ENCODE measurements at places on chromosomes 7 and 10.
A peak's percentile ranks its signal among the peaks of the same experiment; 100 is the strongest.

DNA sequence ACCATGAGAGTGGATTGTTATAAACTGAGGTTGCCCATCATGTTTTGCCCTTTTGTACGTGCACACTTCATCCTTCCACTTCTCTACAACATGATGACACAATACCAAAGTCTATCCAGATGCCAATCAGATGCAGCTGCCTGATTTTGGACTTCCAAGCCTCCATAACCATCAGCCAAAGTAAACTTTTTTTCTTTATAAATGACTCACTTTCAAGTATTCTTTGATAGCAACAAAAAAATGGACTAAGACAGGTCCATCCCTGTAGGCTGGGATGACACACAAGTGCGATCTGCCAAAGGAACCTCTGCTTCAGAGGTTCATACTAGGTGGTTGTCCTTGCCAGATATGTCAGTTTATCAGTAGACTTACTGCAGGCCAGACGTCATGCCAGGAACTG, 320.2 kb upstream of the FZD1 start:
- no peak for DNase-seq

DNA sequence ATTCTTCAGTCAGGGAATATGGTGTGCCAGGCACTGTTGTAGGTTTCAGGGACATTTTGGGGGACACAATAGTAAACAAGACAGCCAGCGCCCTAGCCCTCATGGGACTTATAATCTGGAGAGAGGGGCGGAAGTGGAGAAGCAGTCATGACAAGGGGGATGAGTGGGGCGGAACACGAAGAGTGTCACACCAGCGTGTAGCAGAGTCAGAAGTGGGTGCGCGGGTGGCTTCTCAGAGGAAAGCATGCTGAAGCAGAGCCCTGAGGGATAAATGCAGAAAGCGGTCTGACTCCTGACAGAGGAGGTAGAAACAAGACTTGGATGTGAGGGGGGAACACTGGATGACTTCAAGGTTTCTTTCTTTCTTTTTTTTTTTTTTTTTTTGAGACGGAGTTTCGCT, 160.3 kb upstream of the LYZL2 start:
- no peak for DNase-seq

GRCh38 chr7:106462365-106462859, 177.6 kb upstream of the NAMPT start:
- DNase-seq: no peak

DNA sequence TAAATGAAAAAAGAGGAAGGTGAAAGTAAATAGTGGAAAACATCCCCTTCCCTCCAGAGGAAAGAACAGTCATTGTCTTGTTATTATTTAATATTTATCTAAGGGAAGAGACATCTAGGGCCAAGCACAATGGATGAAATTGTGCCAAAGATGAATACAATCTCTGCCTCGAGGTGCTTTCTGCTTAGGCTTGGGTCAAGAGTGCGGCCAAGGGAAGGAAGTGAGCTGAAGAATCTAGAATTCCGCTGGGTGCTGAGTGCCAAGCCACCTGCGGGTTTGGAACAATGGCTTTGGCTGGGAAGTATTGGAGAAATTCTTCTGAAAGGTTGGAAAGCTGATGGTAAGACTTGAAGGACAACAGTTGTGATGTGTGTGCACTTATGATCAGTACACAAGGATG, 531.3 kb upstream of the FZD8 start:
- DNase-seq: no peak

DNA sequence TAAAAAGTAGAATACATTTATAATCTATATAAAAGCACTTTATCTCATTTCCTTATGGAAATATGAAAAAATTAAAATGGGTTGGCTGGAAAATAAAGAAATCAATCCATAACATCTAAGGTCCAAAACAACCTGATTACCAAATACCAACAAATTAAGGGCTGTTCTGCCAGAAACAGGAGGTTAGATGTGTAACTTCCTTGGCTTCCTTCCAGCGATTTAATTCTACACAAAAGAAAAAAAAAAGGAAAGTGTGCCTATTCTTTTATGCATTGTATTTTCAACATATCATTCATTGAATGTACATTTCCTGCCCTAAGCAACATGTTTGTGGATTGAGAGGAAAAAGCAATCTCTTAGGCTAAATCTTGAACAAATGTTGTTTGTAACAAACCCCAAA, 36.2 kb upstream of the USP6NL start:
- no peak for DNase-seq

- no peak for DNase-seq
Measured at GRCh38 chr10:71307469-71308085, 11.5 kb upstream of the SLC29A3 start.

DNA sequence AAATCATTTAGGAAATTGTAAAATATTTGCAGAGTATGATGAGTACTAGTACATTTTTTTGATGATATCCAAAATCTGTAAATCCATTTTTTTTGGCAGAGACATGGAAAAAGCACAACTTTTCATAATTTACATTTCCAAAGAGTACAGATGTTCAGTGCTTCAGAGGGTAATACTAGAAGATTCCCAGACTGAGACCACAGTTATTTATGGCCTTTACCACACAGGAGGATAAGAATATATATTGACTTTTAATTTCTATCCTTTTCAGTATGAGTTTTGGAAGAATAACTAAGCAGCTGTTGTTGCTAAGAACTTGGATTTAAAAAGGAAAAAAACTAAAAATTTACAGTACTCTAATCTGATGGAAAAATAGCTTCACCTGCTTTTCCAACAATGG, 61.9 kb downstream of the HGF start:
- no peak for DNase-seq

- peak; percentile 22 for DNase-seq
Measured at GRCh38 chr10:59808896-59809643, 55.8 kb upstream of the MRLN start.

GRCh38 chr10:106973288-106973687, 191.2 kb downstream of the SORCS1 start:
- no peak for DNase-seq

DNA sequence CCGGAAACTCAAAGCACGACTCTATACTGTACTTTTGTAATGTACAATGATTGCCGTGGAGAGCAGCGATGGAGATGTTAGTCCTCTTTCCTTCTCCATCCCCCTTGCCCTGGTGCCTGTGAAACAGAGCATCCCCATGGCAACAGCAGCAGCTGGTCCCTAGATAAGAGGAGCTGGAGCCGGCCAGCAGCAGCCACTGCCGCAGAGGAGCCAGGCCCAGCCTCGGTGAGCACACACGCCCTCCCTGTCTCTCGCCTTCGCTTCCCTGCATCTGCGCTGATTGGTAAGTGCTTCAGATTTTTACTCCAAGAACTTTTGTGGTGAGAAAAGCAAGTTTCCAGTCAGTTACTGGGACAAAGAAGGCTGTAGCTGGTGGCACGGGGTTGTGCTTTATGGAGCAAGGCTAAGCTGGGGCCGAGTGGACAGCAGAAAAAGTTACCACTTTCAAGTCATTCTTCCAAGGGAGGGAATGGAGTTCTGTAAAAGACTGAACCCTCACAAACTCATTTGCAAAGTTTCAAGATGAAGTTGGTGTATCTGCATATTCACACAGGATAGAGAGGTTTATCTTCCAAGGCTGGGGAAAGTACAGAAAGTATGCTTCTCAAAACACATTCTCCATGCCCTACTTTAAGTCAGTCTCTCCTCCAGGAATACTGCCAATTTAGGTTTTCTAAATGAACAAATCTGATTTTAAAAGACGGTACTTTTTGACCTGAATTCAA, at the start of gene PPP1R17:
Gene PPP1R17, plus strand, starts transcription at position 192 of the 725 bp plus-strand sequence. CDS start 5,227 bp downstream, outside the sequence.
- no peak for DNase-seq

DNA sequence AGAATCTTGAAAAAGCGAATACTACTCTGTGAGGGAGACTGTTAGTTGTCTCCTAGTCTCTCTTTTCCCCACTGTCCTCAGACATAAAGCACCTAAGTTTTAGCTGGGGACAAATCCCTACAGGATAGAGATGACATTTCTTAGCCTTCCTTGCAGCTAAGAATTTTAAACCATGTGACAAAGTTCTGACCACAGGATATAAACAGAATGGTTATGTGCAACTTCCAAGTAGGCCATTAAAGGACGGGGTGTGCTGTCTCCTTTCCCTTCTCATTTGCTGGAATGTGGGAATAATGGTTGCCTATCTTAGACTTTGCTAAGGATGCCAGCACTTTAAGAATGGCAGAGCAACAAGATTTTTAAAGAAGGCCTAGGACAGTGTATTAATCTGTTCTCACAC, 74.9 kb upstream of the PRPS1L1 start:
- DNase-seq: no peak

- DNase-seq: no peak
Measured at GRCh38 chr7:82015751-82016150, 245.9 kb upstream of the HGF start.

DNA sequence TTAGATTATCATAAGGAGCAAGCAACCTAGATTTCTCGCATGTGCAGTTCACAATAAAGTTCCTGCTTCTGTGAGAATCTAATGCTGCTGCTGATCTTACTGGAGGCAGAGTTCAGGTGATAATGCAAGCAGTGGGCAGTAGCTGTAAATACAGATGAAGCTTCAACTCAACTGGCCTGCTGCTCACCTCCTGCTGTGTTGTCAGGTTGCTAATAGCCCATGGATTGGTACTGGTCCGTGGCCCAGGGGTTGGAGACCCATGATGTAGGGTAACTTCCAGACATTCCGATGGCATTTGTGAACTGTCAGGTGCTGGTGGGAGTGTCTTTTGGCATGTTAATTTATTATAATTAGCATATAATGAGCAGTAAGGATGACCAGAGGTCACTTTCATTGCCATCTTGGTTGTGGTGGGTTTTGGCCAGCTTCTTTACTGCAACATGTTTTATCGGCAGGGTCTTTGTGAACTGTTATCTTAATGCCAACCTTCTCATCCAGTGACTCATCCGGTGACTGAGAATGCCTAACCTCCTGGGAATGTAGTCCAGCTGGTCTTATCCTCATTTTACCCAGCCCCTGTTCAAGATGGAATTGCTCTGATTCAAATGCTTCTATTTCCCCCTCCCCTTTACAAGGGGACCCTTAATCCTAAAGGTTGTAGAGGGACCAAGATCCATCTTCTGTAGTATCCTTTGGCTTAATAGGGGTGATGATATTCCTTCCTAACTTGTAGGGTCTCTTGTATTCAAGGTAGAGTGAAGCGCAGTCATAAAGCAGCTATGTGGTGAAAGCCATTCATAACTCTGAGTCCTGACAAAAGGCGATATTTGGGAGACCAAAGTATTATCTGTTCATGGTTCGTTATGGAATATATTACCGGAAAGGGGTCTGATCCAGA, 165.8 kb downstream of the CCSER2 start:
- DNase-seq: peak; percentile 12

DNA sequence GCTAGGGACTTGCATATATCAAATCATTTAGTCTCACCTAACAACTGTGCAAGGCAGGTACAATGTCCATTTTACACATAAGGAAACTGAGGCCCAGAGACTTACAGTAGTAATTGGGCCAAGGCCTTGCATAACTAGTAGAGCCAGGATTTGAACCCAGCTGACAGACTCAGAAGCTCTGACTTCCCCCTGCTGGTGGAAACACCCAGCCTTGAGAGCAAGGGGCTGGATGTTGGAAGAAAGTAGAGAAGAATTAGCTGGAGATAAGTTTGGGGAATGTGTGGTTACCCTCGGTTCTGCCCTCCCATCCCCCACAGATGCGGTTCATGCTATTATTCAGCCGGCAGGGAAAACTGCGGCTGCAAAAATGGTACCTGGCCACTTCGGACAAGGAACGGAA, 2.0 kb downstream of the AP1S1 start:
- no peak for DNase-seq

DNA sequence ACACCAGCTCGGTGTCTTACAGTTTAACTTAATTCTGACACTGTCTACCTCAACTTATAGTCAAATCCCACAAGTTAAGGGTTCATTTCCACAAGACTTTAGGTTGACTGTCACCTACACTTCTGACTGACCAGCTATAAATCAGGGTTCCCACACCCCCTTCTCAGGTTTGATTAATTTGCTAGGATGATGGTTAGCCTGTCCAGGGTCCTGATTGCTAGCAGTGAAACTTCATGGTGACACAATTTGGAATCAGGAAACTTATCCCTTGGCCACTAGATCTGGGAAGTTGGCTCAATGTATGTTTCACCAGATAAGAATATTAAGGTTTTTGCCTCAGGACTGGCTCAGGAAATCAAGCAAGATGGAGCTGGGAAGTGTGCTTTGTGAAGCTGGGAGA, 2.8 kb upstream of the RSU1 start:
- no peak for DNase-seq

GRCh38 chr7:3217166-3217565, 83.9 kb upstream of the SDK1 start:
- DNase-seq: no peak

DNA sequence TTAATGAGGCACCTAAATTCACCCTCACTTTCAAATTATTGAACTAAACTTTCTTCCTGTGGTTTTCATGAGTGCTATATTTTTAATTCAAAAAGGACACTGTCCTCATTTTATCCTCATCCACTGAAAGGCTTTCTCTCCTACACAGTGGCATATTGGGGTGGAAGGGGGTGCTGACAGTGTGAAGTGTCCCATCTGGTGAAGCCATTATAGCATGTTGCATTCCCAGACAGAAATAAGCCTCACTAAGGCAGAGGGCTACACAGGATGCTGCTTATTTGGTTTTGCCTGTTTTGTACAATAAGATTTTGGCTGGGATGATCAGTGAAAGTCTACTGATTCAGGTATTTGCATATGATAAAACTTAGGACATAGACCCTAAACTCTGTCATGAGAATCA, 82.4 kb upstream of the INHBA start:
- no peak for DNase-seq

DNA sequence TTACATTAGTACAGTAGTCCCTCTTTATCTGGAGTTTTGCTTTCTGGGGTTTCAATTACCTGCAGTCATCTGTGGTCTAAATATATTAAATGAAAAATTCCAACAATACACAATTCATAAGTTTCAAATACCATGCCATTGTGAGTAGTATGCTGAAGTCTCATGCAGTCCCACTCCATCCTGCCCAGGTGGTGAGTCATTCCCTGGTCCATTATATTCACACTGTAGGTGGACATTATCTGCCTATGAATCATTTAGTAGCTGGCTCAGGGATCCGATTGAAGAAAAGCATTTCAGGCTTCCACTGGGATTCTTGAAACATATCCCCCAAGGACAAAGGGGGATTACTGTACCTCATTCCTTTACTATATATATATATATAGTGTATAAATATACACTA, 298.2 kb upstream of the GALNT17 start:
- DNase-seq: no peak
